Liver (tissue), 10 donors: ENCODE measurements at places on chromosomes 13 and 19.

- no peak overlapping the region for H3K27ac ChIP-seq
- H3K4me3 ChIP-seq: no peak overlapping the region
- no peaks in the 10 kb centered on the region for H3K27me3 ChIP-seq
- H3K4me1 ChIP-seq: no peaks in the 10 kb centered on the region
- no peak for DNase-seq
Measured at GRCh38 chr19:28061111-28061510, 1151.8 kb downstream of the UQCRFS1 start.

- H3K4me3 ChIP-seq: no peak overlapping the region
- no peak overlapping the region for H3K27ac ChIP-seq
- H3K27me3 ChIP-seq: no peaks in the 10 kb centered on the region
- no peaks in the 10 kb centered on the region for H3K4me1 ChIP-seq
- H3K36me3 ChIP-seq: no peaks in the 10 kb centered on the region
Measured at GRCh38 chr13:110486061-110486715, 75.3 kb downstream of the RAB20 start.

- DNase-seq: no peak
- no peak overlapping the region for H3K4me3 ChIP-seq
- H3K27me3 ChIP-seq: no peaks in the 10 kb centered on the region
- no peaks in the 10 kb centered on the region for H3K4me1 ChIP-seq
Measured at GRCh38 chr13:114021464-114022308, 47.8 kb upstream of the C13orf46 start.

GRCh38 chr13:35470671-35471661 is 5.5 kb downstream of the MAB21L1 start:
- H3K36me3 ChIP-seq: no peaks in the 10 kb centered on the region
- H3K4me1 ChIP-seq: peaks cover 12% of the 10 kb centered on the region
- no peak overlapping the region for H3K27ac ChIP-seq
- H3K27me3 ChIP-seq: peaks cover 5% of the 10 kb centered on the region
- no peak for DNase-seq

DNA sequence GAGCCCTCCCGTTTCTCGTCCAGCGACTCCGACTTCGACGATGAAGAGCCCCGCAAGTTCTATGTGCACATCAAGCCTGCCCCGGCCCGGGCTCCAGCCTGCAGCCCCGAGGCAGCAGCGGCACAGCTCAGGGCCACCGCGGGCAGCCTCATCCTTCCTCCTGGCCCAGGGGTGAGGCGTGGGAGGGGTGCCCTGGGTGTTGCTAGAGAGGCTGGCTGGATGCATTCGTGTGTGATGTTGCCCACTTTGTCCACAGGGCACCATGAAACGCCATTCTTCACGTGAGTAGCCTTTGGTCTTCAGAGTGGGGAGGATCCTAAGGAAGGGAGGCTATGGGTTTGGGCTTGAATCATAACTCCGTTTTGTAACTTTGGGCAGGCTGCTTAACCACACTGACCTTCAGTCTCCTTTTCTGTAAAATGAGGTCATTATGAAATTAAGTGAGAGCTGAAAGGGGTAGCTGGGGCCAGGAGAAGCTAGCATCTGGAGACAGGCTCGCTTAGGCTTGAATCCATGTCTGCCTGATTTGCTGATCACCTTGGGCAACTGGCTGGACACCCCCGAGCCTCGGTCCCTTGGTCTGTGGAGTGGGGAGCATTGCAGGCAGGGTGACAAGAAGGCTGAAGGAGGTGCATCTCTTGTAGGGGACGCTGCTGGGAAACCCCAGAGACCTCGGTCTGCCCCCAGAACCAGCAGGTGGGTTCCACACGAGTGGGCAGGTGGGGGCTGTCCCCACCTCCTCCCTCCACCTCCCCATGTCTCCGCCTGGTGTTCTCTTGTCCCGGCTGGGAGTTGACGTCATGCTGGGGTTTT is 18.7 kb upstream of the B3GNT3 start:
- no peaks in the 10 kb centered on the region for H3K27me3 ChIP-seq
- no peak for DNase-seq
- H3K36me3 ChIP-seq: no peaks in the 10 kb centered on the region
- no peak overlapping the region for H3K4me3 ChIP-seq
- no peak overlapping the region for H3K27ac ChIP-seq

- H3K27ac ChIP-seq: no peak overlapping the region
- no peak overlapping the region for H3K4me3 ChIP-seq
- DNase-seq: no peak
- peaks cover 16% of the 10 kb centered on the region for H3K36me3 ChIP-seq
Measured at GRCh38 chr19:14439014-14439413, 5.9 kb downstream of the PKN1 start.
